Aortic smooth muscle cell (primary cell): ENCODE measurements at places on chromosomes 12 and 14. TPM values are rescaled to one million over a fixed set of nuclear protein-coding genes. Genes with fewer than 3 reads are reported as not detected.

Gene DNAJC22
- total RNA-seq = 4.9 and 5.4 TPM in 2 replicates

Gene SLC24A4
- total RNA-seq = not detected in 2 replicates

Gene MTHFD1
- 53.7 and 68.0 TPM in 2 replicates for total RNA-seq

Gene LRFN5
- total RNA-seq = 1.2 and 7.4 TPM in 2 replicates

Gene PIANP
- total RNA-seq = 0.13 TPM in 1 of 2 replicates, not detected in the other

Gene DEGS2
- total RNA-seq = under 0.01 TPM in 1 of 2 replicates, not detected in the other

Gene FAR2
- 11.0 and 21.4 TPM in 2 replicates for total RNA-seq

Gene EGLN3
- 0.06 and 0.13 TPM in 2 replicates for total RNA-seq

Gene ETV6
- total RNA-seq = 2.9 and 4.8 TPM in 2 replicates

Gene DDX55
- 13.2 and 19.6 TPM in 2 replicates for total RNA-seq

Gene RIPK3
- 0.19 and 0.40 TPM in 2 replicates for total RNA-seq

Gene KRT73
- not detected in 2 replicates for total RNA-seq

Gene INHBC
- total RNA-seq = not detected in 2 replicates

Gene TMPRSS12
- not detected in 2 replicates for total RNA-seq

Gene DPY19L2
- total RNA-seq = 1.4 and 2.0 TPM in 2 replicates

Gene KRT5
- total RNA-seq = 0.44 and 0.53 TPM in 2 replicates

Gene CLEC6A
- not detected in 2 replicates for total RNA-seq

Gene TAS2R20
- total RNA-seq = 1.8 and 3.9 TPM in 2 replicates

Gene GSKIP
- 20.3 and 34.1 TPM in 2 replicates for total RNA-seq

Gene OTUB2
- total RNA-seq = 0.53 and 1.2 TPM in 2 replicates

Gene MOAP1
- total RNA-seq = 22.9 TPM in 2 replicates

Gene VDR
- total RNA-seq = 3.6 and 6.1 TPM in 2 replicates

Gene SLC38A2
- 816 and 955 TPM in 2 replicates for total RNA-seq

Gene REM2
- total RNA-seq = 0.12 and 0.26 TPM in 2 replicates

Gene DDX47
- 46.0 and 47.2 TPM in 2 replicates for total RNA-seq

Gene SOAT2
- 0.19 and 0.26 TPM in 2 replicates for total RNA-seq

Gene COCH
- total RNA-seq = 0.06 TPM in 1 of 2 replicates, not detected in the other

Gene ACTR6
- total RNA-seq = 12.6 and 14.4 TPM in 2 replicates

Gene SPATS2
- 18.5 and 19.3 TPM in 2 replicates for total RNA-seq
